Activated CD4-positive, alpha-beta T cell treated with anti-CD3 and anti-CD28 coated beads, Interleukin-2, amount 50 U/mL, for 4 hours (primary cell): ENCODE measurements at places on chromosomes 2 and 18.
A peak's percentile ranks its signal among the peaks of the same experiment; 100 is the strongest.

DNA sequence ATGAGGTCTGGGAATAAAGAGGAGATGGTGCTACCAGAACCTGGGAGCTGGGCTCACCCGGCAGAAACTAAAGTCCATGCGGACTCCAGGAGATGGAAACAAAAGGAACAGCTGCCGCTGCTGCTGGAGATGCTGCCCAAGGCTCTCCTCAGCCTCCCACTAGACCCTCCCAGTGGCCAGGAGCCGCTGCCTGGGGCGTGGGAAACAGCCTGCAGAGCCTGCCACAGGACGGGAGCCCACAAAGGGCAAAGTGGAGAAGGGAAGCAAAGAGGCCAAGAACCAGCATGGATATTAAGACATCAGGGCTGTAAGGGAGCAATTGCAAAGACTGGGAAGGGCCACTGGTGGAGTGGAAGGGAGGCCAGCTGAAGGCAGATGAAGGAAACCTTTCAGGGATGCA, 179.6 kb downstream of the NCK2 start:
- DNase-seq, result no peak

DNA sequence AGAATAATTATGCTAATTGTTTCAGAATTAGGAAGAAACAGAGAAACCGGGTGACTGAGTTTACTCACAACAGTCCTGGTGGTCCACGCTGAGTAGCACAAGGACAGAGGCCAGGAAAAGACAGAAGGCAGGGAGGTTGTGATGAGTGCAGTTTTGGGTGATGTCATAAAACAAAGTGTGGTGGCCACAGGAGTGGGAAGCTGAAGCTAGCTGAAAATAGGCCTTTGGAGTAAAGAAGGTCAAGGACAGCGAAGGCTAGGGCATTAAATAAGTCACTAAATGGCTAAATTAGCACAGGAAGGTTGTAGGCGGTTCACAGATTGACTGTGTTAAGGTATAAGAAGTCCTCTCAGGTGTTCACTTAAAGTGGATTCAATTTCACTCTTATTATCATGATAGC, 120.9 kb upstream of the TTN start:
- DNase-seq, result no peak

- DNase-seq, result no peak
Measured at GRCh38 chr2:113240150-113240914, 38.4 kb downstream of the PAX8 start.

DNA sequence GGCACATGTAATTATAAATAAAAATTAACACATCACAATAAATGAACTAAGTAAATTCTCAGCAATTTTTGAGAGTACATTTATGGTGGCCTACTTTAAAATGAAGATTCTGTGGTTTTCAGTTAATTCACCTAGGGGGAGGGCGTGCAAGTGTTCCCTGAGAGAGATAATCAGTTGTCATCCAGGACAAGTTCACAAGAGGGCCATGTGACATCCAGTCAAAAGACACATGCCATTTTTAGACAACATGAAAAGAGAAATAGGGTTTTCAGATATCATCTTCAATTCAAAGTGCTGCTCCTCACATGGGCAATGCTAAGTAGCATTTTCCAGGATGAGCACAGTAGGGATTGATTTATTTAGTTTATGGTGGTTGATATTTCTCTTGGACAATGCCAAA, 393.7 kb downstream of the STK39 start:
- no peak for DNase-seq

DNA sequence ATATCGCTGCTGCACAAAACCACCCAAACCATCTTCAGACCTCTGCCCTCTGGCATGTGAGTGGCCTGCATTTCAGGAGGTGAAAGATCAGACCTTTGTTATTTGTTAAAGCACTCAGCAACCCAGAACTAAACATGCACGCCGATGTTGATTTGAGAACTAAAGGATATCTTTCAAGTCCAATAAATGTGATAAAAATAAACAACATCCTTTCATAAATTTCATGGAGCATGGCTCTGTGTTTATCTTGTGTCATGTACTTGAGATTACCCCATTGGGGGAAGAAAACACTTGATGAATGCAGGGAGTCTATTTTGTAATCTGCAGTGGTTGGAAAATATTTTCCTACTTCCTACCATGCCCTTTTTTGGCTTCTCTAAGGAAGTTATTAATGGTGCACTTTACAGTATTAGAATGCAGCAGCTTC, 70.8 kb upstream of the GATA6 start:
- DNase-seq, result no peak

DNA sequence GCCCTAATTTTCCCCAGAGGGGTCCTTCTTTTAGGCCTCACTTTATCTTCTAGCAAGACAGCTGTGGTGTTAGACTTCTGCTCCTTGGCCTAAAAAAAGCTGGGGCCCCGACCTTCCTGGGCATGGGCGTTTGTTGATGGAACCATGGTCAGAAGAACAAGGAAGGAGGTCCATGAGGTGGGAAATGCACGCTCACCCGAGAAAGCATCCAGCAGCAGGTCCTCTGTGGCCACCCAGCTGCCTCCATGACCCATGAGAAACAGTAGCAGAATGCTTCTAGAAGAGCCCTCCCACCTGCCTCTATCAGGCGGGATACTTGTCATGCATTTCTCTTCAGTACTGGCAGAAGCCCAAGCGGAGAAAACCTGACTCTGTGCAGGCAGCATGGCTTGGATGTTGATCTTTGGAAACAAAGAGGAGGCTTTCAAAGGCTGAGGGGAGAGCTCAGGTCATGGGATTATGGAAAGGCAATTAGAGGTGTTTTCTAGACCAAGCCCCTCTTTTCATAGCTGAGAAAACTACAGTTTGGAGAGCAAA, 249.1 kb downstream of the FAM210A start:
- no peak for DNase-seq

DNA sequence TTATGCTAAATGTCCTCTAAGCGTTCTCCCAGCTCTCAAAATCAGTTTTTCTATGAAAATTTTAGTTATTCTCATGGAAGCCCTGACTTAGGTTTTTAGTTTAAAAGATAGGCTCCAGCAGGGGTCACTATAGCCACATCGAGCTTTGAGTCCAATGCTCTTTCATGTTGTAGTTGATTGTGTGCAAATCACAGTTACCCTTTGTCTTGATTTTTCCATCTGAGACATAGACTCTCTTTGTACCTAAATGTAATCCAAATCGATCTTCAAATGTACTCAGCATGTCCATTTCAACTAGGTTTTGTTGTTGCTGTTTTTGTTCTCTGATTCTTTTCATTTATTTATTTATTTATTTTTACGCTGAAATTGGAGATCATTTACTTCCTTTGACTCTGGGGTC, 26.4 kb upstream of the MSTN start:
- peak; percentile 14 for DNase-seq

DNA sequence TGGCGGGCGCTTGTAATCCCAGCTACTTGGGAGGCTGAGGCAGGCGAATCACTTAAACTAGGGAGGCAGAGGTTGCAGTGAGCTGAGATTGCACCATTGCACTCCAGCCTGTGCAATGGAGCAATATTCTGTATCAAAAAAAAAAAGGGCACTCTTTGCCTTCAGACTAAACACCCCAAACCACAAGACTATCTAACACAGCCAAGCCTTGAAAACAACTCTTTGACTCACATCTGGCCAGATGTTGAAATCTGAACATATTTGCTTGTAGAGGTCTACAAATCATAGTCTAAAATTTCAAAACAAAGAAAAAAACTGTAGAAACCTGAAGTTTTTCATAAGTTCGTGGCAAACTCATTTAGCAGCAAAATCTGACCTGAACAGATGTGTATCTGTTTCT, 94.9 kb downstream of the FAM161A start:
- no peak for DNase-seq

GRCh38 chr2:44109166-44109565, 59.5 kb upstream of the PPM1B start:
- no peak for DNase-seq

GRCh38 chr2:227383686-227384085, 4.1 kb downstream of the SCYGR1 start:
- DNase-seq, result no peak

DNA sequence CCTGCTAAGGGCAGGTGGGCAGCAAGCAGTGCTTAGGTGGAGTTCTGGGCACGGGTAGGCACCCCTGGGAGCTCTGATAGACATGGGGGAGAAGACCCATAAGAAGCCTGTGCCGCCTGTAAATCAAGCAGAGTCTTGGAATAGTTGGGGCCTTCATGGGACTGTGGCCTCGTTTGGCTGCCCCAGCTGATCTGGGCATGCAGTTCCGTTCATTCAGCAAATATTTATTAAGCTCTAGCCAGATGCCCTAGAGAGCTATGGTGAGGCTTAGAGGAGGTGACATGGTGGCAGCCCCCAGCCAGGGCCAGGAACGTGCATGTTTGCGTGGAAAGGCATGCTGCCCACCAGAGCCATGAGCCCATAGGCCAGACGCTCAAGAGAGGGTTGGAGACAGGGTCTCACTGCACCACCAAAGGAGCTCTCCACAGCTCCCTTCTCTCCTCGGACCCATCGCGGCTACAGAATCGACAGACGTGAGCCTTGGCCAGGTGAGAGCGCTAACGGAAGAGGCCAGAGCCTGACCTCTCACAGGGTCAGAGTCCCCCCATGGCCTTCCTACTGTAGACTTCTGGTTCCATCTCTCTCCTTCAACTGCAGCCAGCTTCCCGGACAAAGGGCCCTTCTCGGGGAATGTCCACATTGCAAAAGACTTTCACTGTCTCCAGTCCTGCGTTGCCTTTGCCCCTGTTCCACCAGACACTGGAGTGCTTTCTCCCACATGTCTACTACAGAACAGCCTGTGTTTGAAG, 135.7 kb downstream of the INHBB start:
- no peak for DNase-seq

DNA sequence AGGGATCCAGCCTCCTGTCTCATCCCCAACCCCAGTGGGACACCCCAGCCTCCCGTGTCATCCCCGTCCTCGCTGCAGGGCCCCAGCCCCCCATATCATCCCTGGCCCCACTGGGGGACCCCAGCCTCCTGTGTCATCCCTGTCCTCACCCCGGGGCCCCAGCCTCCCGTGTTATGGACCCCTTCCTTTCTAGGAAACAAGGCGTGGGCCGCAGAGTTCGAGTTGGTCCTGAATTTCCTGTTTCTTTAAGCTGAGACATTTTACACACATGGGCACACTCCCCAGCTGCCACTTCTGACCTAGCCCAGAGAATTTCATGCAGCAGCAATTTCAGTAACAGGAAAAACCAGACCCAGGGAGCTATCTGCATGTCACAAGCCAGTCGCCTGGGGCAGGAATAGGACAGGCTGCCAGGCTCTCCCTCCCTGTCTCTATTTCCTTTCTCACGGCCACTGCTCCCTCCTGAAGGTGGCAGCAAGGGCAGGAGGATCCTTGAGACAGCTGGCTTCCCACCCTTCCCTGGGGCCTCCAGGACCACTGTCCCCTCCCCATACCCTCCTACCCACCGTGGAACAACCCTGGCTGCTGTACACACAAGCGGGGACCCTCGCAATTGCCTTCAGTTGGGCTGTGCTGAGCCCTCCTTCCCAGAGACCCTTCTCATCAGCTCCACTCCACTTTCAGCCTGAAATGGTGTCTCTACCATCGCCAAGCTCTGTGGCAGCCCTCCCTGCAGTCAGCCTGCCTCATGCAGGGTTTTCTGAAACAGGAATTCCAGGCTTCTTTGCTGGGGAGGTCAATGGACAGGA, 141.9 kb upstream of the ID2 start:
- DNase-seq, result no peak

DNA sequence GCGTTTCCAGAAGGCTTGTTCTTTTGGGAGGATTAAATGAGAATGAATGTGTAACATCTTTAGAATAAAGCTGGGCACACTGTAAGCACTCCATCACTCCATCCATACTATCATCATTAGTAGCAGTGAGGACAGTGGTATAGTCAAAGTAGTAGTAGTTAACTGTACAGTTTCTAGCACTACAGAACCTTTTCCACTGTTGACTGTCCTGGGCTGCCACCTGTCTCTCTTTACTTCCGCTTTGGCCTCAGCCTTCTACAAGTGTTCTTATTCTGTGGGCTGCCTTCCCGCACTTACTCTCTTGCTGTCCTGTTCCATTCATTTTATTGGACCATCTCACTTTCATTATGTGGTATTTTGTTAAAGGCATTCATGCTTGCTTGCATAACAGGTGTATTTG, 3.3 kb downstream of the SLC9A2 start:
- no peak for DNase-seq

DNA sequence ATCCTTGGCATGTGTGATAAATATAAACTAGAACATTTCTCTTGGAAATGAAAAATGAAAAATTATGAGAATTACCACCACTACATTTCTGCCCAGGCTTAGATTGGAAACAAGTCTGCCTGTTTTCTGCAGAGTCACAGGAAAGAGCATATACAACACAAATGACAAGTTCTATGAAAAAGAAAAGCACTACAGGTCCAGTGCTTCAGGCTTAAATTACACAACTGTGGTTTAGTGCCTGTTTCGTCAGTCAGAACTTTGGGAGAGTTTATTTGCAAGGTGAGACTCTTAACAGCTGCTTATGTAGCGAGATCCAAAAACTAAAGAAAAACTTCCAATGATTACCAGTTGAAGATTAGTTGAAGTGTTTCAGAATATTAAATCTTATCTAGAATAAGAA, 68.9 kb downstream of the RTN4 start:
- no peak for DNase-seq

- DNase-seq, result no peak
Measured at GRCh38 chr18:62450175-62450545, 72.7 kb upstream of the ZCCHC2 start.

- DNase-seq, result no peak
Measured at GRCh38 chr2:152598975-152599759, 118.1 kb downstream of the PRPF40A start.

GRCh38 chr2:170896622-170897021, 32.4 kb upstream of the GORASP2 start:
- no peak for DNase-seq

DNA sequence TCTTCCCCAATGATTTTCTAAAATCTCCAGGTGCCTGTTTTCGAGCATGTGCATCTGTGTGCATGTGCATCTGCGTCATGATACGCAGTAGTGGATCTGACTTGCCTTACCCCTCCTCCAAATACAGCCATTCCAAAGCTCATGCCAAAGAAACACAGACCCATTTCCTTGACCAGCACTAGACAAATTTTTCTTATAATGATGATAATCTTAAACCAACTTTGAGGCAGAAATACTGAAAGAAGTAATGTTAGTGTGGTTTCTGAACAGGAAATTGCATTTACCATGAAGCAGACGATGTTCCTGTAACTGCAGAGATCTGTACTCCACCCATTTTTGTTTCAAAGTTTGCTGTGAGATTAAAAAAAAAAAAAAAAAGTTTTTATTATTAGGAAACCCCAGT, 25.6 kb downstream of the CYTIP start:
- no peak for DNase-seq

GRCh38 chr2:131031875-131032274, 61.4 kb downstream of the FAM168B start:
- DNase-seq, result no peak

DNA sequence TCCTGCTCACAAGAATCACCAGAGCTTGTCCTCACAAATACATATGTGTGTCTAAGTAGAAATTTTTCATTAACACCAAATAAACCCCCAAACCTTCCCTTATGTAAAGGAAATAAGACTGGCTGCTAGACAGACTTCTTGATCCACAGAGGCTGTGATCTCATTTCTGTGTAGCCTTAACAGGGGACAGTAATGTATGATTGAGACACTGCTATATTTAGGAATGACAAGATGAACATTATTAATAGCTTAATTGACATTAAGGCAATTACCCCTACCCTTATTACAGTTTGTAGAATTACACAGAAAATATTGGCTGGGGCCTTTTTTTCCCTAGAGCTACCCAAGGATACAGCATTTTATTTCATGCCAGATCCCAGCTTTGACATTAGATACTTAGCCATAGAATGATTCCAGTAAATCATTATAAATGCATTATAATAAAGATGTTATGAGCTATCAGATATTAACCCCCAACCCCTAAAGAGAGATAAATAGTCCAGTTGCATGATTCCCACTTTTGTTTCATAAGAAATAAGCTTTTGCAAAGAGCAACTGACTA, 392.1 kb upstream of the HNRNPA3 start:
- no peak for DNase-seq
